CD8-positive, alpha-beta memory T cell (primary cell): ENCODE measurements at places on chromosomes 3 and 15. TPM values are rescaled to one million over a fixed set of nuclear protein-coding genes. Genes with fewer than 3 reads are reported as not detected.
A peak's percentile ranks its signal among the peaks of the same experiment; 100 is the strongest.

The LSMEM2 gene
- not detected for polyA plus RNA-seq

The NEK10 gene
- polyA plus RNA-seq, result 0.07 TPM

The TRIM42 gene
- polyA plus RNA-seq, result not detected

The AADACL2 gene
- polyA plus RNA-seq, result not detected

DNA sequence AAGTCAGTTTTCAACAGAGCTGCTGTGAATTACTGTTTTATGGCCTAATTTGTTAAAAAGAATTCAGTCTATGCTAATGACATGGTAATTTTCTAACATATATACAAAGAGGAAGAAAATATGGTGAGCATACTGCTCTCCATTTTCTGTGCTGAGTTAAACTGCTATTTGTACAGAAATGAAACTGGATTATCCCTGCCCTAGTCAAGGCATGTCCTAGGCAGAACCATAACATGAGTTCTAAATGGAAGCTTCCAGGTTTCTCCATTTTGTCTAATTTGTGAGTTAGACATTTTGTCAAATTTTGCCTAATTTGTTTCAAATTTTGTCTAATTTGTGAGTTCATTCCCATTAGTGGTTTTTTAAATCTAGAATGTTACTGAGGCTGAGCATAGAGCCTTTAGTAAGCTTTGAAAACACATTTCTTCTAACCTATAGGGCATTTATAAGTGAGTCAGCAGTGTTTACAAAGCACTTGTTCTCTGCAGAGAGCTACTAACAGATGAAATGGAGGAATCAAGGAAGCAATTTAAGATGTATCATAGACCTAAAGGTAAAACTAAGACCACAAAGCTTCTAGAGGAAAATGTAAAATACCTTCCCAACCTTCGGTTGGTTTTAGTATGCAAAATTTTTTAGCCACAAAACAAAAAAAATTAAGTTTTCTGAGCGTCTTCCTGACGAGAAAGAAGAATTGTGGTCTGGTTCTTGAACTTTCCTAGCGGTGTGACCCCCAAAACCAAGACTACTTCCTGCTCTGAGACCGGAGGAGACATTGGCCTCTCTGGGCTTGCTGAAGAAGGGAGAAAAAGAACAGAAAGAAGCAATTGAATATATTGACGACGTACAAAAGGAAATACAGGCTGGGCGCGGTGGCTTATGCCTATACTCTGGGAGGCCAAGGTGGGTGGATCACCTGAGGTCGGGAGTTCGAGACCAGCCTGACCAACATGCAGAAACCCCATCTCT, 9.8 kb downstream of the P2RY14 start:
- no peak for DNase-seq

The CD96 gene
- polyA plus RNA-seq, result 262 TPM

GRCh38 chr15:56205061-56205876, 38.4 kb downstream of the RFX7 start:
- no peak for DNase-seq

The ACOX2 gene
- not detected for polyA plus RNA-seq

GRCh38 chr3:147318900-147319299, 87.4 kb downstream of the ZIC4 start:
- DNase-seq, result no peak

DNA sequence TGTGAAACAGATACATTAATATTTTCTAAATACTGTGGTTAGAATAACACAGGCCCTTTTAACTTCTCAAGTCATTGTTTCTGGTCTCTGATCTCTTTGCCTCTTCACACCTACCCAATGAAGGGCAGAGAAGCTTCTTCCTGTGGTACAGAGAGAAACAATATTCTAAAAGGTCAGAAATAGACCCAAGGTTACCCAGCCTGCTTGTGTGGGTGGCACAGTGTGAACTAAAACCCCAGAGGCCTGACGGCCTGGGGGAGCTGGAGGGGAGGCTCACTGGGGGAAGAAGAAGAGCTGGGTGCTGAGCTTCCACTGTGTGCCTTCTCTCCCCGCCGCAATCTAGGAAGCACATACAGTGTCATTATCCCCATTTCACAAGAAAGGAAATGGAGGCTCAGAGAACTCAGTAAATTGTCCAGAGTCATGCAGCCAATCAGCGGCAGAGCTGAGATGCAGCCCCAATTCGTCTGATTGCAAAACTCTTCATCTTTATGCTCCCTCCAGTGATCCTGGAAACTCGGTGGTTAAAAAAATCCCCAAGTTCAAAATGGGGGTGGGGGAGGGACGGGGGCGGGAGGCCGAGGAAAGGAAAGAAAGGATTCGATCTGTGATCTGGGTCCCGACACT, 64.1 kb upstream of the HEG1 start:
- DNase-seq, result peak; percentile 50

The MYO5C gene
- polyA plus RNA-seq, result 0.48 TPM

DNA sequence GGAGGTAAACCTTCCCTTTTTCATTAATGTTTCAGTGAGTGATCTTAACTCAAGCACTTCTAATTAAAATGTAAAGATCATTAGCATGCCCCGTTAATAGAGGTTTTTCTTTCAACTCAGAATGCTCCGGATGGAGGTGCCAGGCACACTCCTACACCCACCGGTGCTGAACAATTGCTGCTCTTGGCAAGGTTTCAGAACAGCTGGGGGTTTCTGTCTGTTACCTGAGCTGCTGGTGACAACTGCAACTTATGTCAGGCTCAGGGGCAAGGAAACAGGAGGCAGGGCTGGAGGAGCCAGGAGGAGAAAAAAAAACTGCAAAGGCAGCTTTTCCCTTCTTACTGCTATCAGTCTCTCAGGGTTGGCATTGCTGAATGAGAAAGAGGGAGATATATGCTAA, 250.1 kb downstream of the DIPK2A start:
- no peak for DNase-seq

GRCh38 chr15:39400821-39401550, 179.9 kb upstream of the THBS1 start:
- no peak for DNase-seq

DNA sequence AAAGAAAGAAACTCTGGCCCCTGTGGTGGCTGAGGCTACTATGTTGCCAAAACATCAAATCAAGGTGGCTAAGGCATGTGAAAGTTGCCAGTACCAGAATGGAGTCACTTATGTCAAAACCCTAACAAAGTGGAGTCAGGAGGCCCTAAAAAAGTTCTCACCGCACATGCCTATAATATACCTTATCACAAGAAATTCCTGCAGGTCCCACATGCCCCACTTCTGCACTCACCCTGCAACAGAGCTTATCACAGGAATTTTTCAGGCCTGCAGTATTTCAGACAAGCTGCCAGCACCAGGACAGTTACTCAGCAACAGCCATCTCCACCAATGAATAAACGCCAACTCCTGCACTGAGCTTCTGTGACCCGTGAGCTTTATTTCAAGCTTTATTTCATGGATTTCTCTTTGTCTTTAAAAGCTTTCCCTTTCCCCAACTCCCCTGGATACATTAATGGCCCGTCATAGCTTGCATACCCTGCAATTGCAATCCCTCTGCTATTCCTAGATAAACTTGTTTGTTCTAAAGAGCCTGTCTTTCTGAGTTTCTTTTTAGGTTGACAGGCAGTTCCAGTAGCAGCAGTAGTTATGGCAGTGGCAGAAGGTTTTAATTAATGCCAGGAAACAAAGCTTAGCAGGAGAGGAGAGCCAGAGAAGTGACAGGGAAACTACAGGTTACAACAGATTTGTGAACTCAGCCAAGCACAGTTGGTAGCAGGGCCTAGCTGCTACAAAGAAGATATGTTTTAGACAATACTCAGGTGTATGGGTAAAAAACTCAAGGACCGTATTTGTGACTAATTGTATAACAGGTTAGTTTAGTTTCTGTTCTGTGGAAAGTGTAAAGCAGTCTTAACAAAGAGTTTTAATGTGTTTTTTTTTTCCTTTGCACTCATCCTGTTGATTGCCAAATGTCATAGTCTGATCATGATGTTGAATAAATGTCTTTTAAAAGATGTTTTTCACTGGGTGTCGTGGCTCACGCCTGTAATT, 15.9 kb upstream of the TMEM42 start:
- no peak for DNase-seq

The LRTM1 gene
- polyA plus RNA-seq, result not detected

The GOLGA8R gene
- polyA plus RNA-seq, result not detected

DNA sequence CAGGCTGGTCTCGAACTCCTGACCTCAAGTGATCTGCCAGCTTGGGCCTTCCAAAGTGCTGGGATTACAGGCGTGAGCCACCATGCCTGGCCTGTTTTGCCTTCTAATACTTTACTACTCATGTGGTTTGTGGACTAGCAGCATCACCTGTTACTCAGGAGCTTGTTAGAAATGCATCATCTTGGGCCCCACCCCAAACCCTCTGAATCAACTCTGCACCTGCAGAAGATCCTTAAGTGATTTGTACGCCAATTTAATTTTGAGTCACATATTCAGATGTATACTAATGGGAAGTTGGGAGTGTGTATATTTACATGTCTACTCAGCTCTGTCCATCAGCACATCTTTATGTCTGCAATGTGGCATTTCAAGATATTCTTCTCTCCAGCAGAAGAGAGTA, 6.1 kb downstream of the TBC1D21 start:
- no peak for DNase-seq

The DENND6A gene
- polyA plus RNA-seq, result 45.0 TPM

The MESP2 gene
- not detected for polyA plus RNA-seq

GRCh38 chr3:197165890-197166289, 132.5 kb downstream of the DLG1 start:
- DNase-seq, result no peak

DNA sequence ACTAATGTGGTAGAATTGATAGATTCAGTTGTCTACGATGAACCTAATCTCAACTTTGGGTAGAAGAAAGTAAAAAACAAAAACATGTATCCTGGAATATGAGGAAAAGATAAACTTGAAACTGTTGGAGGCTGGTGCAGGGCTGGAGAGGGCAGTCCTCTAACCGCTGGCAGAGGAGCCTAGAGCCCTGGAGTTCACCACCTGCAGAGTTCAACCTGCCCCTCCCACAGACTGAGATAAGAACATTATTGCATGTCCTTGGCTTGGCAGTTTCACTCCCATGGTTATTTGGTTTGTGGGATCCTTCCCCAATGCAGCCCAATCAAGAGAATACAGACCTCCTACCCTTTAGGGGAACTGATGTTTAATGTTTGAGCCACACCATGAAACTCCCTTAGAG, 53.2 kb upstream of the GATM start:
- DNase-seq, result no peak

DNA sequence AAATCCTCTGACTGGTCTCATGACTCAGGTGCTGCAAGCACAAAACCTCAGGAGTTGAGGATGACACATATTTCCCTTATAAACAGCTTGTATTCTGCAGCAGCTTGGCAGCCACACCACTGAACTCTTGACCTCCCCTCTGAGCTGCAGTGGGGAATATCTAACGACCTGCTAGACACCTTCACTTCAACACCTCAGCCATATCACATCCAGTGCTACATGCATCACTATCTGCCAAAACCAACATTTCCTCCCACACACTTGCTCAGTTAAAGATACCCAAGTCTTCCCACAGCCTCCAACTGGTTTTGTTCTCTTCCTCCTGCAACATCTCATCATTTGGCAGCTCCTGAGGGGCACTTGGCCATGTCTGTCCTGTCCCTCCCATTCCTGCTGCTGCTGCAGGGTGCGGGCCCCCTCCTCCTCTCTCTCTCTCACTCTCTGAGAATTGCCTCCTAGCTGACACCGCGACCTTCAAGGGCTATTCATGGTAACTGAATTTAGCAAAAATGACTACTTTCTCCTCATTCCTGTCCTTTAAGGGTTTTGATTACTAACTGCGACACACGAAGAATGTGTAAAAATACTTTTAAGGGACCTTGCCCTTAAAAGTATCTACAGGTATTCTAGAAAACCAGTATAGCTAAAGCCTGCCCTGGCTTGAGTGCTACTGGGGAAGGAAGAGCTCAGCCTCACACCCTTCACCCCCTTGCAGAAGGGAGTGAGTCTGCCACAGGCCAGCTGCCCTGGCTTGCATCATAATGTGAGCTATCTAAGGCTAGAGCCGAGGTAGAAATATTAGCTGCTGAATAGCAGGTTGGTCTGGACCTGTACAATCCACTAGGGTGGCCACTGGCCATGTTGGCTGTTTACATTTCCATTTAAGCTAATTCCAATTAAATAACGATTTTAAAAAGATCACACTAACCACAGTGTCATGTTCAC, 5.0 kb upstream of the CCR9 start:
- DNase-seq, result peak; percentile 70
